ENCODE measurements at places on chromosomes 1 and 21. TPM values are rescaled to one million over a fixed set of nuclear protein-coding genes. Genes with fewer than 3 reads are reported as not detected.

The KMO gene
- 1.5 TPM for total RNA-seq

DNA sequence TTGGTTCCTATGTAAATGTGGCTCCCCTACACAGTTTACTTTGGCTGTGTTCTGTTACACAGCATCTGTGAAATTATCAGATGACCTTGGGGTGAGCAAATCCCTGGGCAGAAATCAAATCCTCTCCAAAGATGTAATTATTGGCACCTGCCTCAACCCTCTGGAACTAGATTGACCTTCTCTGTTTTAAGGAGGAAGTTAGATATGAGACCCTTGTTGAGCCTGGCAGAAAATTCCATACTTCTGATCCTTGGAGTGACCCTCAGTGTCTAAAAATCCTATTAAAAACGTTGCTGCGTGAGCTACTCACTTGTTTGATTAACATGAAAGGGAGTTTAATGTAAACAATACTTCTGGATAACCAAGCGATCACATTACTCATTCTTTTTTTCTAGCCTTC, 122.0 kb downstream of the CLIC6 start:
- H3K36me3 ChIP-seq = peaks cover 7% of the 10 kb centered on the region
- no peak overlapping the region for H3K4me3 ChIP-seq
- no peaks in the 10 kb centered on the region for H3K27me3 ChIP-seq
- peaks cover 4% of the 10 kb centered on the region for H3K4me1 ChIP-seq

GRCh38 chr1:172758259-172758658, 99.4 kb downstream of the FASLG start:
- H3K27ac ChIP-seq = no peak overlapping the region
- DNase-seq = no peak
- no peak overlapping the region for H3K4me3 ChIP-seq
- peaks cover 4% of the 10 kb centered on the region for H3K4me1 ChIP-seq

DNA sequence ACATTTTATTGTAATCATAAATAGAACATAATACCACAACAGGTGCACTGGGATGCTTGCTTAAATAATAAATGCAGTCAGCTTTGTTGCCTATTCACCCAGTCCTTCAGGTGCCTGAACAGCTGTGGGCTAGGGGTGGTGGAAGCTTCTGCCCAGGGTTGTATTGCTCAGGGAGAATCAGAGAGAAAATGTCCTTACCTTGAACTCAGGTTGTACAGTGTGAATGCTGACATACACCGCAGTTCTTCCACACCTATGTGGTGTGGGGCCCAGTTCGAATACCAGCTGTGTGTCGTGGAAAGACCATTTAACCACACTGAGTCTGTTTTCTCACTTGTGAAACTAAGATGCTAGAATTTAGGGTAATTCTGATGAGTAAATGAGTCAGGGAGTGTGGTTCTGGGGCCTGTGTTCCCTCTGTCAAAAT, 115.7 kb upstream of the ATP1A1 start:
- H3K4me3 ChIP-seq = no peak overlapping the region
- no peak for DNase-seq
- H3K27ac ChIP-seq = no peak overlapping the region
- H3K27me3 ChIP-seq = no peaks in the 10 kb centered on the region

The WDR64 gene
- total RNA-seq = 0.37 TPM

DNA sequence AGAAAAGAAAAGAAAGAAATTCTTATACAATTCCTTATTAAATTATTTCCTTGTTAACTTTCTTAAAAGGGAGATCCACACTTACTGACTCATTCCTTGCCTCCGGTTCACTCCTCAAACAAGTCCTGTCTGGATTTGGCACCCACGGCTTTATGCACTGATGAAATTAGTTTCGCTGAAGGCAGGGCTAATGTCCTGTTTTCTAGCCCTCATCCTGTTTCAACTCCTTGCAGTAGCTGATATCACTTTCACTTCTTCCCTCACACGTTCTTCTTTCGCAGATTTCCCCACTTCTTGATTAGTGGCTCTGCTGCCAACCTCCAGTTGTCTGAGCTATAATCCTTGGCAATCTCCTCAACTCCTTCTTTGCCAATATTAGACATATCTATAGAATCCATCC, 215.2 kb downstream of the URB2 start:
- H3K27me3 ChIP-seq = peaks cover 39% of the 10 kb centered on the region
- H3K36me3 ChIP-seq = no peaks in the 10 kb centered on the region
- H3K4me3 ChIP-seq = no peak overlapping the region

- H3K4me1 ChIP-seq = no peaks in the 10 kb centered on the region
- no peak overlapping the region for H3K4me3 ChIP-seq
- DNase-seq = no peak
- H3K27me3 ChIP-seq = peaks cover 56% of the 10 kb centered on the region
- H3K36me3 ChIP-seq = no peaks in the 10 kb centered on the region
Observed at GRCh38 chr1:94002046-94002787, 93.0 kb upstream of the GCLM start.

The PTAFR gene
- total RNA-seq = 2.4 TPM

- no peak overlapping the region for H3K27ac ChIP-seq
- no peak overlapping the region for H3K4me3 ChIP-seq
- H3K36me3 ChIP-seq = no peaks in the 10 kb centered on the region
Observed at GRCh38 chr1:228369608-228370438, 36.8 kb downstream of the TRIM11 start.

- no peaks in the 10 kb centered on the region for H3K27me3 ChIP-seq
- peak overlapping the region; percentile 53 for H3K27ac ChIP-seq
- peaks cover 3% of the 10 kb centered on the region for H3K4me1 ChIP-seq
- DNase-seq = no peak
- peaks cover 2% of the 10 kb centered on the region for H3K36me3 ChIP-seq
Observed at GRCh38 chr1:40363721-40364120, 9.8 kb upstream of the SMAP2 start.

GRCh38 chr1:203271018-203271743, 34.1 kb upstream of the BTG2 start:
- H3K36me3 ChIP-seq = no peaks in the 10 kb centered on the region
- no peak overlapping the region for H3K4me3 ChIP-seq
- peak overlapping the region; percentile 57 for H3K27ac ChIP-seq
- H3K27me3 ChIP-seq = no peaks in the 10 kb centered on the region
- peak; percentile 33 for DNase-seq

DNA sequence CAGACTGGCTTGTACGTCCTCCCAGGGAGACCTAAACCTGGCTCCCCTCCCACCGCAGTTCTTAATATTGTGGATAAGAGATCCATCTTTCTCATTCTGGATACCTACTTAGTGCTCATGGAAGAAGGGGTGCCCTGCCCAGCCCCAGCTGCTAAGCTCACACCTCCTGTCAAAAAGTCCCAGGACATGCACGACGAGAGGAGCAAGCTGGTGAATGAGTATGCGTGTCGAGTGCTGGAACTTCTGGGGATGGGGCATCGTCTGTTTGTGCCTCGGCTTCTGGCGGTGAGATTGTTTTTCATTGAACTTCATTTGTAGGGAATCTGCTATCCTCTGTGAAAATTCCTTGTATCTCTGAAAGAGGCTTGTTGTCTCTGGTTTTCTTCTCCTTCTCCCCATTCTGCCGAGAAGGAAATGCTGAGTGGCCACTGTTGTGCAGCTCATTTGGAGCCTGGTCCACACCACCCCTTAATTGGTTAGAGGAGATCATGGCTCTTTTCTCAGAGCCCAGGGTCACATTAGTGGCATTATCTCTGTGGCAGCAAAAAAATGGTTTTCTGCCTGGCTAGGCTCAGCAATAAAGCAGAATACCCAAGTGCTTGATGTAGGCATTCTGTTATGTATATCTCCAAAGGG, 199.4 kb upstream of the CACYBP start:
- no peak overlapping the region for H3K27ac ChIP-seq
- H3K27me3 ChIP-seq = no peaks in the 10 kb centered on the region
- peaks cover 8% of the 10 kb centered on the region for H3K4me1 ChIP-seq
- H3K36me3 ChIP-seq = no peaks in the 10 kb centered on the region

DNA sequence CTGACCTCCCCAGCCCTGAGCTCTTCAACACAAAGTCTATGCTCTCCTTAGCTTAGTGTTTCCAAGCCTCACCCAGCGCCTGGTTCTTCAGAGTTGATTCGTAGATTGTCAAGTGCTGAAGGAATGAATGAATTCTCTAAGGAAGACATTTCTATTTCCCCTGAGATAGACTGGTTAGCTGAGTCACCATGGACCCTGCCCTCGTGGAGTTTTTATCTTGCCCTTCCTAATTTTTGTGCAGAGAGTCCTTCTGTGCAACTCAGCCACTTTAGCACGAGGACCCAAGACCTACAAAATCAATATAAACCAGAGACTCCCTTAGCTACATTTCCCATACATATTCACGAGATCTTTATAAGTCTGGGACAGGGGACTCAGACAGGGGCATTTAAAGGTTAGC, 2.6 kb upstream of the CD244 start:
- H3K27me3 ChIP-seq = no peaks in the 10 kb centered on the region
- no peaks in the 10 kb centered on the region for H3K36me3 ChIP-seq
- no peak overlapping the region for H3K4me3 ChIP-seq
- no peak overlapping the region for H3K27ac ChIP-seq
- no peak for DNase-seq

The KRTAP7-1 gene
- total RNA-seq = not detected

The STUM gene
- total RNA-seq = not detected

GRCh38 chr1:157302724-157303123, 164.5 kb upstream of the ETV3 start:
- H3K27me3 ChIP-seq = peaks cover 15% of the 10 kb centered on the region
- no peak for DNase-seq
- H3K4me3 ChIP-seq = no peak overlapping the region
- no peak overlapping the region for H3K27ac ChIP-seq

The EVA1C gene
- total RNA-seq = 17.9 TPM

- no peaks in the 10 kb centered on the region for H3K27me3 ChIP-seq
- H3K36me3 ChIP-seq = no peaks in the 10 kb centered on the region
- H3K4me1 ChIP-seq = peaks cover 36% of the 10 kb centered on the region
- no peak for DNase-seq
- H3K27ac ChIP-seq = peak overlapping the region; percentile 53
Observed at GRCh38 chr1:54314696-54315095, 91.5 kb downstream of the SSBP3 start.

The ADORA3 gene
- total RNA-seq = not detected

The MARCKSL1 gene
- total RNA-seq = 24.4 TPM

- no peak for DNase-seq
- no peaks in the 10 kb centered on the region for H3K4me1 ChIP-seq
- H3K27ac ChIP-seq = no peak overlapping the region
- peaks cover 9% of the 10 kb centered on the region for H3K36me3 ChIP-seq
Observed at GRCh38 chr21:33618407-33618806, 23.1 kb downstream of the CRYZL1 start.

The SPRR5 gene
- total RNA-seq = not detected

The PCP4 gene
- total RNA-seq = not detected

The TMEM52 gene
- 0.52 TPM for total RNA-seq

GRCh38 chr1:82879701-82880305, 1079.1 kb downstream of the ADGRL2 start:
- H3K4me3 ChIP-seq = no peak overlapping the region
- H3K4me1 ChIP-seq = no peaks in the 10 kb centered on the region
- no peak for DNase-seq
- H3K36me3 ChIP-seq = no peaks in the 10 kb centered on the region

The FALEC gene
- not detected for total RNA-seq

DNA sequence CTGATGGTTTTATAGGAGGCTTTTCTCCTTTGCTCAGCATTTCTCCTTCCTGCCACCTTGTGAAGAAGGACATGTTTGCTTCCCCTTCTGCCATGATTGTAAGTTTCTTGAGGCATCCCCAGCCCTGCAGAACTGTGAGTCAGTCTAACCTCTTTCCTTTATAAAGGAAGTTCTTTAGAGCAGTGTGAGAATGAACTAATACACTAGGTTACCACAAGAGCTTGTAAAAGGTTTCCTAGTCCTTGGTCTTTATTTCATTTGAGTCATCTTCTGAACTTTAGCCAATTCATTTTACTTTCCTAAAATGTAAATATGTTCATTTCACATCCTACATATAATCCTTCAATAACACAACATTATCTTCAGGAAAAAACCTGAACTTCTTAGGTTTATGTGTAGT, 365.3 kb downstream of the HHIPL2 start:
- H3K27ac ChIP-seq = no peak overlapping the region
- H3K4me3 ChIP-seq = no peak overlapping the region
- no peaks in the 10 kb centered on the region for H3K36me3 ChIP-seq
- H3K4me1 ChIP-seq = no peaks in the 10 kb centered on the region

The RHBDL2 gene
- not detected for total RNA-seq

GRCh38 chr1:235858766-235859165, 7.9 kb downstream of the LYST start:
- no peak overlapping the region for H3K4me3 ChIP-seq
- no peak overlapping the region for H3K27ac ChIP-seq
- H3K27me3 ChIP-seq = no peaks in the 10 kb centered on the region
- DNase-seq = no peak
- H3K36me3 ChIP-seq = no peaks in the 10 kb centered on the region
- peaks cover 19% of the 10 kb centered on the region for H3K4me1 ChIP-seq

- H3K27ac ChIP-seq = no peak overlapping the region
- H3K4me1 ChIP-seq = no peaks in the 10 kb centered on the region
- DNase-seq = no peak
- peaks cover 26% of the 10 kb centered on the region for H3K27me3 ChIP-seq
- no peaks in the 10 kb centered on the region for H3K36me3 ChIP-seq
Observed at GRCh38 chr1:204356997-204357396, 2.7 kb downstream of the PLEKHA6 start.

The ASH1L gene
- 75.5 TPM for total RNA-seq

The S100A13 gene
- 4.6 TPM for total RNA-seq

DNA sequence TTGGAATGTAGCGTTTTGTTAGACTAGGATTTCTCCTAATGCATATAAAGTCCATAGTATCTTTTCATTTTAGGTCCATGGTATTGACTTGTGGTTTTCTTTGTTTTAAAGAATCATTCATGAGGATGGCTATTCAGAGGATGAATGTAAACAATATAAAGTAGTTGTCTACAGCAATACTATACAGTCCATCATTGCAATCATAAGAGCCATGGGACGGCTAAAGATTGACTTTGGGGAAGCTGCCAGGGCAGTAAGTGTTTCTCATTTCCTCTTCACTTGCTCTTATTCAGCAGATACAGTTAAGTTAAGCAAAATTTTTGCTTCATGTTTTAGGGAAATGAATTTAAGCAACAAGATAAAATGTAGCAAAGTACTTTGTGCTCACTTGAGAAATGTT, 25.4 kb downstream of the GNAI3 start:
- peaks cover 15% of the 10 kb centered on the region for H3K4me1 ChIP-seq
- peaks cover 2% of the 10 kb centered on the region for H3K36me3 ChIP-seq
- no peaks in the 10 kb centered on the region for H3K27me3 ChIP-seq
- no peak for DNase-seq

The CLCA1 gene
- not detected for total RNA-seq

GRCh38 chr1:165367375-165367993, 11.0 kb upstream of the LMX1A start:
- H3K4me1 ChIP-seq = peaks cover 11% of the 10 kb centered on the region
- H3K36me3 ChIP-seq = peaks cover 18% of the 10 kb centered on the region
- no peak overlapping the region for H3K4me3 ChIP-seq
- peaks cover 81% of the 10 kb centered on the region for H3K27me3 ChIP-seq
- no peak overlapping the region for H3K27ac ChIP-seq

- H3K4me1 ChIP-seq = peaks cover 52% of the 10 kb centered on the region
- H3K27me3 ChIP-seq = no peaks in the 10 kb centered on the region
- DNase-seq = no peak
- H3K36me3 ChIP-seq = peaks cover 5% of the 10 kb centered on the region
- peak overlapping the region; percentile 78 for H3K4me3 ChIP-seq
Observed at GRCh38 chr1:229058111-229058561, 212.8 kb upstream of the RAB4A start.

The CCT8 gene
- 90.3 TPM for total RNA-seq
